ENCODE measurements at places on chromosomes 13 and 19. TPM values are rescaled to one million over a fixed set of nuclear protein-coding genes. Genes with fewer than 3 reads are reported as not detected.

Gene CYP2F1
- not detected for total RNA-seq

Gene KLK8
- total RNA-seq = not detected

Gene PRX
- total RNA-seq = 0.68 TPM

Gene NR2F6
- total RNA-seq = 6.5 TPM

Gene CNFN
- not detected for total RNA-seq

Gene VSTM1
- total RNA-seq = not detected
